ENCODE measurements at places on chromosomes 3 and 15.
A peak's percentile ranks its signal among the peaks of the same experiment; 100 is the strongest.

DNA sequence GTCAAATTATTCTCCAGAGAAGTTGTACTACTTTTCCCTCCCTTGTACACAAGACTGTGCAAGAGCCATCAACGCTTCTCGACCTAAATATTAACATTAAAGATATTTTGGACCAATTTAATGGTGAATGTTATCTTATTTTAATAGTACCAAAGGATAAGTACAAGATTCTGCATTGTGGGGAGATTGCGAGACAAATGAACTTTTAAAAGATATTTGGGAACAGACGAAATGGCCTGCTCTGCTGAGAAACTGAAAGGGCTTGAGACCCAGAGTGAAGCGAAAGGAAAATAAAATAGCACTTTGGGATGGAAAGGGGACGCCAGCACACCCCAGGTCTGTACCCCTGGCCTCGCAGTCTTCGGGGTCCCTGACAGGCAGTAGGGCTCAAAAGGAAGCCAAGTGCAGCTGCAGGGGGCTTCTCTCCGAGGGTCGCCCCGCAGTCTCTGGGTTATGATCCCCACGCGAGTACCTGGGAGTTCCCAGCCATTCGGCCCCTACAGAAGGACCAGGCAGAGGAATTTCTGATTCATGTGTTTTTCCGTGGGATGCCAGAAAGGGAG is 97.6 kb upstream of the VGLL3 start:
- no peak for DNase-seq

- DNase-seq: no peak
These were observed 59.6 kb upstream of the LMCD1 start for GRCh38 chr3:8441969-8442559.

- no peak for DNase-seq
These were observed 39.9 kb downstream of the IFT57 start for GRCh38 chr3:108182339-108182738.

- DNase-seq: peak; percentile 51
These were observed 96.2 kb upstream of the TRPM1 start for GRCh38 chr15:31197497-31198414.

- DNase-seq: no peak
These were observed 122.6 kb downstream of the ARNT2 start for GRCh38 chr15:80526556-80527340.

Measured in stimulated activated naive CD8-positive, alpha-beta T cell treated with anti-CD3 and anti-CD28 coated beads, Interleukin-15, amount 100 ng/mL, for 72 hours (primary cell).